Mucosa of descending colon (tissue), 3 donors: ENCODE measurements at places on chromosomes 5 and 9.

DNA sequence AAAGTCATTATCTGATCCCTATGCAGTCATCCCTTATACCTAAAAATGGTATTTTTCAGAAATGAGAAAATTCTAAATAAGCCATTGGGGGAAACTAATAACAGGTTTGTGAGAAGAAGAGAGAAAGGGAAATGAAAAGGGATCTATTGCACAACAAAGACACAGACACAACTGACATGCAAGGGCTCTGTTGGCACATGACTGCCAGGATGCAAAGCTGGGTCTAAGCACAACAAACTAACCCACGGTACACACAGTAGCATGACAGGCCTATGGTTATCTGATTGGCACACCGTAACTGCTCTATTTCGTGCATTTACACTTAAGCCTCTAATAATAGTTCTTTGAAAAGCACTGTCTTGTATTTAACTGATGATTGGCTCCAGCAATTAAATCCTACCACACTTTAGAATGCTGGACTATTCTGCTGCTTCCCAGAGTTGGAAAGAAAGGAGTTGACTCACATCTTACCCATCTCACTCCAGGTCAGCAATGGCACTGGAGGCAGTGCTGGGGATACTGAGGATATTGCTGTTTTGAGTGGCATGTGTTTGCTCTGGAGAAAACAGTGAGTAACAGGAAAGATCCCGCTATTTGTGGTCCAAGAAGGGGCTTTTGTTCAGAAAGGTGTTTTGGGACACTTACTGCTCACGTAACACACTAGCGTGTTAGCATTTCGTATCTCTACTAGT, 328.3 kb downstream of the GLIS3 start:
- DNase-seq = no peak

GRCh38 chr9:28502189-28502588, 928.9 kb upstream of the C9orf72 start:
- DNase-seq = no peak

DNA sequence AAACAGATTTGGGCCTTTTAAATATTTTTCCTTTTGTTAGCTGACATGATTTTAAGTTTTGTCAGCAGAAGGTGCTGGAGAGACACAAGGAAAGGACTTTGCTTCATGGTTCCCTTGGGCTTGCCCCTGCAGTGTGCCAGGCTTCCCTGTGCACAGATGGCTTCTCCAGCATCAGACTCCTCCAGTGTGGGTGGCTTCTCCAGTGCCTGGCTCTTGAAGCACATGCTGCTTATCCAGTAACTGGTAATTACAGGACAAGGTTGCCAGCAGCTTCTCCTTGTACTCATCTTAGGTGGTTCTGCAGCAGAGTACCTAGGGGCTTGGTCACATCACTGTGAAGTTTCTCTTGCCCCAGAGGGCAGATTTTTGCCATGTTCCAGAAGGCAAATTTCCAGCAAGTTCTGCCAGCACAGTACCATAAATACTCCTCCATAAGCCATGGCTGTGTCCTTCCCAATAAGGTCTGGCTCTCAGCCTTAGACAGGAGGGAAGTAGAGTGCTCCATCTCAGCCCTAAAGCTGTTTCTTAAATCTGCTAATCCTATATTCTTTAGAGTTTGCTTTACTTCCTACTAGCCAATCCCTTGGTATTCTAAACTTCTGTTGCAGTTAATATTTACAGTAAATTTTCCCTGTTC, 62.4 kb downstream of the PJA2 start:
- peak; percentile 22 for DNase-seq

- no peak for DNase-seq
Measured at GRCh38 chr5:126007841-126008240, 415.4 kb upstream of the GRAMD2B start.

- DNase-seq = no peak
Measured at GRCh38 chr5:174259696-174260420, 214.4 kb downstream of the NSG2 start.

DNA sequence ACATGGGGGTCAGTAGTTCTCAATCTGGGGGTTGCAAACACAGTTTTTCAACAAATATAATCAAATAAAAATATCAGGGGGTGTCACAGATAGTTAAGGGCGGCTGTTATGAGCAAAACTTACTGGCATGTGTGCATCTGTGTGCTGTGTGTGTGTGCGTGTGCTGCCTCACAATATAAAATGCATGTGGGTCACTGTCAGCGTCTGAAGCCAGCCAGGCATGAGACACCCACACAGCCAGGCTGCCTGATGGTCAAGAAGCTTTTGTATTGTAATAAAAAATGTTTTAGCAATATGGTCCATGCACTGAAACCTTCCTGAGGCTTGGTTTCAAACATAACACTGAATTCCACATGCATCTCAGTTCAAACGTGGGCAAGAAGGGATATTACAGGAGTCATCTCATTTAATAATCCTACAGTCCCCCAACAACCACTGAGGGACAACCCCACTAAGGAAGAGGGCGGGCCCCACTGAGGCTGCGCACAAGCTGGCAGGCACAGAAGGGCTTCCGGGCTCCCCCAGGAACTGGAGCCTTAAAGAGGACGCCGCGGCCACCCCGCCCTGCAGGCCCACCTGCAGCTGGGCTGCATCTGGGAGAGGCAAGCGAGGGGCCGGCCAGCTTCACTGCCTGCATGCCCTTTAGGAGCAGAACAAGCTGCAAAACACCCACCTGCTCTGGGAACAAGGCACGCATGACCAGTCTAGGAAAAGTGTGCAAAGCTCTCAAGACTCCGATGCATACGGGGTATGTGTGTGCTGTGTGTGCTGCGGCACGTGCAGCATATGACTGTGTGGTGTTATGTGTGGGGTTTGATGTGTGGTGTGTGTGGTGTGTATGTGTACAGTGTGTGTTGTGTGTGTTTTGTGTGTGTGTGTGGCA, 14.1 kb downstream of the SEMA4D start:
- DNase-seq = peak; percentile 87

- no peak for DNase-seq
Measured at GRCh38 chr5:180596668-180597231, 5.5 kb upstream of the SCGB3A1 start.

DNA sequence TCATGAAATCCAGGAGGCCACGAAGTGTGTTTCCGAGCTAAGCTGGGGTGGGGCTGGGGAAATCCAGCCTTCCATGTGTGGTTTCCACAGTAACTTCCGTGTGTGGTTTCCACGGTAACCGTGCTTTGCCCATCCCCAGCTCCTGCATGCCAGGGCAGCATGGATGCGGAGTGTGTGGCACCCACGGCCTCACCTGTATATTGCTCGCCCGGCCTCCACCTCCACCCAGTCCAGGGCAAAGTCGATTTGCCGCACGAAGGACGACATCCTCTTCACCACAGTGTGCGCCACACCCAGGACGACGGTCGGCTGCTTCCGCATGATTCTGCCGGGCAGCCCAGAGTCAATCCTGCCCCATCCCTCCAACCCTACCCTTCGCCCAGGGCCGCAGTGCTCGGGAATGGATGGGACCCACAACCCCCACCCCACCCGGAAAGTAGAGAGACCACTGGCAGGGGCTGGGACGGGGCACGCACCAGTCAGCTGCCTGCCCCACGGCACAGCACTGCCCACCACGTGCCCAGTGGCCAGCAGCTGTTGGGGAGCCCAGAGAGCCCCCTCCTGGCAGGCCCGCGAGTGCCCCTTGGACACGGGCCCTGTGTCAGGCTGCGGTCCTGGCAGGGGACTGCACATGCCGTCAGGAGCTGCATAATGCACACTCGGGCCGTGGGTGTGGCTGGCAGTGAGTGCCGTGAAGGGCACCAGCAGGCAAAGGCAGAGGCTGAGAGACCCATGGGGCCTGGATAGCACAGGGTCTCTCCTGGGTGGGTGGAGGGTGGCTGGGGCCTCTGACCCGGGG, 39.0 kb upstream of the NSMF start:
- peak; percentile 55 for DNase-seq

DNA sequence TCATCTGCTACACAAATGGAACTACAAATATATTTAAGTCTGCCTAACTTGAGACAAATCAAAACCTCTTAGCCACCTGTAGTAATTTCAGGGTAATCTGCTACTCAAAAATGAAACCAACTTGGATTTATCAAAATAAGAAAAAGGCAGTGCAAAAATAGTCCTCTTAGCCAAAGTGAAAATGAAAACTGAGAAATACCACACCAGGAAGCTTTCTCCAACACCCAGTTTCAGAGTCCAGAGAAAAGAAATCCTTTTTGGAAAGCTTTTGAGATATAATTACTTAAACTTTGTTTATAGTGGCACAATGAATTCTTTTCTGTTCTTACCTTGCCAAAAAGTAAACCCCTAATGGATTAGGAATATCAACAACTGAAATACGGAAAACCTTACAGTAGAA, 990.4 kb downstream of the EFNA5 start:
- DNase-seq = no peak

GRCh38 chr5:66542711-66543110, 53.5 kb upstream of the MAST4 start:
- no peak for DNase-seq

DNA sequence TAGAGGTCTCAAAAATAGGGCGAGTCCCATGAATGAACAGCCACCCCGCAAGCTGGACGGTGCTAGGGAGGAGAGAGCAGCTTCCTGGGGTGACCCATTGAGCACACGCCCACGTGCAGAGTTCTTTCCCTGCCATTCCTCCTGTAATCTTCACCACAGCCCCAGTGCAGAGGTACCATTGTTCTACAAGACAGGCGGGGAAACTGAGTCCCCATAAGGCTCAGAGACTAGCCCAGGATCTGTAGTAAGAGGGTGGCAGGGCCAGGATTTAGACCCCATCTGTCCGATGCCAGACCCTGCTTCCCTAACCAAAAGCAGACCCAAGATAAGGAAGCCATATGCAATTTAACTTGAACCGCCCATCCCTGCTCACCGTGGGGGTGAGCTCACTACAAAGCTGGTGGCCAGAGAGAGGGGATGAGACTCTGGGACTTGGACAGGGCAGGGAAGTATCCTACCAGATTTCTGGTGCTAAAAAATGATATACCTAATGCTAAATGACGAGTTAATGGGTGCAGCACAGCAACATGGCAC, 36.7 kb upstream of the ORM1 start:
- no peak for DNase-seq

DNA sequence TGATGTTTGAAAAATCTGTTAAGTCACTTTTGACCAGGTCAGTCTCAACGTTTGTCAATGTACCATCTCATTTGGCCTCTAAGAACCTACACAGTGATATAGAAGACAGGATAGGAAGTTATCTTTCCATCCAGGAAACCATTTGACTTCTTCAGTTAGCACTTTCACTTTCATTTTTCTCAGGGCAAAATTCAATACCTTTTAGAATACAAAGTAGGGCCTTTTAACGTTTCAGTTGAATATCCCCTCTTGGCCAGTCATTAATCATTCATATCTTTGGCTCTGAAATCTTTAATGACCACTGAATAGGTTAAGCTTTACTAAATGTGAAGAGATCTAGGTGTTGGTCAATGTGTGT, 101.1 kb upstream of the GNAQ start:
- no peak for DNase-seq

GRCh38 chr9:127878652-127879390, 1.3 kb upstream of the AK1 start:
- DNase-seq = no peak

DNA sequence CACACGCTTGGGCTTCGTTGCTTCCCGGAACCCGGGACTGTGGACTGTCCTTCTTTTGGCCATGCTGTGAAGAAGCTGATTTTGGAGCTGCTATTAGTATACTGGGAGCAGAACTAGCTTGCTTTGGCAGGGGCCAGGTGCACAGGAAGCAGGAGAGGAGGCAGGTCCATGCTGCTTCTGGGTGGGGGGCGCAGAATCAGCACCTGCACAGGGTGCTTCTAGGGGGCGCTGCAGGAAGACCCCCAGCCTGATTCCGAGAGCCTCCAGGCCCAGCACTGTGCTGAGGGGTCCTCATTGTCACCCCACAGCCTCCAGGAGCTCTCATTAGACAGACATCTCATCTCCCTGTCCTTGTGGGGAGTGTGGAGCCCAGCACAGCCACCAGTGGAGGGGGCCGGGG, 252.6 kb upstream of the IRX4 start:
- no peak for DNase-seq

DNA sequence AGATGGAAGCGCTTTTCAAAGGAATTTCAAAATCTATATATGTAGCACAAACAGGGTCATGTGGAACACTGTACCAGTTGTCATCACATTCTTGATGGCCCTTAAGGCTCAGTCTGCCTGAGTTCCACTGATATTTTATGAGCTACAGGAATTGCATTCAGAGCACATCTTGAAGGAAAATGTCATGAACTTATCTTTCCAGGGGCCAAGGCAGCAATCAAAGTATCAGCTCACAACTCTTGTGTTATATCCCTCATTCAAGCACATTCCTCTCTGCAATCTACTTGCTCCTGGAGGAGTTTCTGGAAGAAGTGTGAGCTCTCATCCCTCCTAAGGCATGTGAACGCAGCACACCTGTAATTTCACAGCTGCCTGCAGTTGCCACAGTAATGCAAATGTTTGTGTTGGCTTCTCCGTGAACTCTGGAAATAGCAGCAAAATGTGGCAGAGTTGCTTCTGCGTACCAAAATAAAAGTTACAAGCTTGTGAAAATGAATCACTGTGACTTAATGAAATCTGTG, 89.7 kb upstream of the EQTN start:
- DNase-seq = no peak

DNA sequence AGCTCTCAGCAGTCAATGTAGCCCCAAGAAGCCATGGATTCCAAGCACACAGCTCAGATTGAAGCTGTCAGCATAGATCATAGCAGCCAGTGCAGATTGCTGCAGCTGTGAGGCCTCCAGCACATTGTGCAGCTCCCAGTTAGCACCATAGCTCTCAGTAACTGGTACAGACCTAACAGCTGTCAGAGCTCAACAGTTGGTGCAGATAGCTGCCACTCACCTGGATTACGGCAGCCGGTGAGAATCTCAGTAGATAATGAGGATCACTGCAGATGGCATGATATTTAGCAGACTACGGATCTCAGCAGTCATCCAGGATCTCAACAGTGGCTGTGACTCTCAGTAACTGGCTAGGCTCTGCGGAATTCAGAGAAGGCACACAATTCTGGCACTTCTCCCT, 500.4 kb downstream of the TUSC1 start:
- no peak for DNase-seq

DNA sequence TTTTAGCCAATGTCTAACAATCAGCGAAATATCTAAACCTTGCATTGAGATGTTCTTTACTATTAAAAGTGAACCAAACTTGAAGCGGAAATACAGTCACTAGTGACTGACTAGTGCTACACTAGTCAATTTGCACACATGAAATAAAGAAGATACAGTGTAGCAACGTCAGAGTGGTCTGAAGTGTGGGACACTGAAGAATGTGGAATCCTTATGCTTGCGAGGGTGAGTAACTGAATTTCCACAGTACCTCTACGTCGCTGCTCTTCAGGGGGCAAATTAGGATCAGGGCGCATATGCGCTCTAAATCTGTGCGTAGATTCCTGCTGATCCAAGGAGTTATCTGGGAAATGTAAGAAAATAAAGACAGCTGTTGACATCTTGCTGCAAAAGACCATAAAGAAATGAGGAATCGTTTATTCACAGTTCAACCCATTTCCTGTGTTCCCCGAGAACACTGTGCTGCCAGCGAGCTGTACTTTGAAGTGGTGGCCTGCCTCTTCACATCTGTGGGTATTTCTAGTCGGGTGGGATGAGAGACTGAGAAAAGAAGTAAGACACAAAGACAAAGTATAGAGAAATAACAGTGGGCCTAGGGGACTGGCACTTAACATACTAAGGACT, 39.8 kb upstream of the FLT4 start:
- DNase-seq = no peak

- DNase-seq = no peak
Measured at GRCh38 chr9:130467316-130467715, 22.6 kb downstream of the ASS1 start.

- DNase-seq = no peak
Measured at GRCh38 chr5:24720743-24721142, 76.0 kb upstream of the CDH10 start.
